ENCODE measurements at places on chromosomes 12 and 14.

DNA sequence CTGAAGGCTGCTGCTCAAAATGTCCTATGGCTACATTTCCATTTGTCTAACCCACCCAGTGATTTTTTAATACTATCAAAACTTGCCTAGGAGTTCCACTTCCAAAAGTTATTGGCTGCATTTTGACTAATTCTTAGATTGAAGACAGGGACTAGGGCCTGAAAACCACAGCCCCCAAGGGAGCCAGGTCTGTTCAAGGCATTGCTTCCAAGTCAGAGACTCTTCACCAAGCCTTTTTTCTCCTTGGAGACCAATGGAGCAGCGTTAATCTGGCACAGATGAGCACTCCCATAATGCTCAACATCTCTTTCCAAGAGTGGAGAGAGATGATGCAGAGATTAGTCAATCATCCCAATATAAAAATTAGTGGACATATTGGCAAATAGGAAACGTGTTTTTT, 112.5 kb upstream of the HIF1A start:
- no peak for DNase-seq

GRCh38 chr12:87469295-87469694, 559.9 kb downstream of the C12orf50 start:
- DNase-seq, result no peak

GRCh38 chr14:61491224-61491623, 169.8 kb downstream of the PRKCH start:
- no peak for DNase-seq

- no peak for DNase-seq
These were observed 11.5 kb downstream of the TCL1B start for GRCh38 chr14:95697764-95698163.

GRCh38 chr12:26212988-26213387, 17.6 kb downstream of the SSPN start:
- DNase-seq, result no peak

- no peak for DNase-seq
These were observed 14.9 kb upstream of the TAC3 start for GRCh38 chr12:57031138-57031725.

GRCh38 chr14:29233188-29233587, 466.6 kb downstream of the FOXG1 start:
- DNase-seq, result no peak

DNA sequence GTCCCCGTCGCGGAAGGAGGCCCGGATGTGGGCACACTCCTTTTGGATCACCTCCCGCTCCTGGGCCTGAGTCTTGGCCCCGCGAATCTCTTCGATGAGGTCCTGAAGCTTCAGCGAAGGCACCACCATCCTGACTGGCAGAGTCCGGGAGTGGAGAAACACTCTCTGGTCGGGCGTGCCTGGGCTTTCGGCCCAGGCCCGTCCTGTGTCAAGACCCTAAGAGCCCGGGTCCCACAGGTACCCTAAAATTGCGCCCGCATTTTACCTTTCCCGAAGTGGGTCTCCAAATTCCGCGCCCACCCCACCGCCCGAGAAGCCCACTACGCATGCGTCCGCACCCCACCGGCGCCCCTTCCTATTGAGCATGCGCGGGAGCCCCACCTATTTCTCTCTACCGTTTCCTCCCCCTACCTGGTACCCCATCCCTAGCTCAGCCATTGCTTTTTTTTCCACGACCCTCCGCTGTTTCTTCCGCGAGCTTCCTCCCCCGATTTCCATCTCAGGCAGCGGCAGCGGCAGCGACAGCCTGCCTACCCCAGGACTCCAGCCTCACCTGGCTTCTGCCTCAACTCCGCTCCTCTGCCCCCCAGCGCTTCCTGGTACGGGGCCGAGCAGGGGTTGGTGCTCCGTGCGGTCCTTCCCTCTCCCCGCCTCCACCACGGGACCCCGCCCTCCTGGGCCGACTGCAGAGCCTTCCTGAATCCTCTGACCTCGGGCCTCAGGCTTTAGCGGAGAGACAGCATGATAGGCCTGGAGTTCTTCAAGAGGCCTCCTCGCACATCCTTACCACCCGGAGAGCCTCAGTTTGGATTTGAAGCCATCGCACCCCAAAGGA, at the start of gene AP1G2:
Gene AP1G2 (minus strand): TSS at position 606 of the 835 bp plus-strand sequence. CDS start 477 bp downstream, at position 129.
- peak; percentile 73 for DNase-seq

DNA sequence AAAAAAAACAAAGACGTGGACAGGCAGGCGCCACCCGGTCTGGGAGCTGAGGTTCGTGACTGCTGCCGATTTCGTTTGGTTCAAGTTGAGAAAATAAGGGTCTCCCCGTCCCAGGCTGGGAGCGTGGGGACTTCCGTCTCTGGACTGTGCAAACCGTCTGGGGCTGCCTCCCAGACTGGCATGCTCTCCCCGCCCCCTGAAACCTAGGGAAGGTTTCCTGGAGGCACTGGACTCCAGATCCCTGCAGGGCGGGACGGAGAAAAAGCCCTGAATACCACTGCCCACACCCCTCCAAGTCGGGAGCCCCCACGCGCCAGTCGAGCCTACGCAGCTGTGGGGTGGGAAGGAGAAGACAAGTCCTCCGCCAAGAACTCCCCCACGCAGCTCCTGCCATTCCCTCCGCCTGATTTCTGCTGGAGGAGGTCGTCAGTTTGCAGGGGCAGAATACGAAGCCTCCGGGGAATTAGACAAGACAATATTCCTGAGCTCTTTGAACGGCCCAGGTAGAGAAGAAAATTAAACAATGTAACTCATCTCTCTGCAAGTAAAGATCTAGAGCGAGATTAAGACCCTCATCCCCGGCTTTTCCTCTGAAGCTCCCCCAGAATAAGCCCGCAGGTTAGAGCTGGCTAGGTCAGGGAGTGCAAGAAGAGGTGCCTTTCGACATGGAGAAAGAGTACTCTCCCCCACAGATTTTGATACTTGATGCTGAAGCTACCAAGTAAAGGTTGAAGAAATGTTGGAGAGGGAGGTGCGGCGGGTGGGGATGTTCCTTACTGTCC, 10.4 kb upstream of the HOXC13 start:
- DNase-seq, result no peak

DNA sequence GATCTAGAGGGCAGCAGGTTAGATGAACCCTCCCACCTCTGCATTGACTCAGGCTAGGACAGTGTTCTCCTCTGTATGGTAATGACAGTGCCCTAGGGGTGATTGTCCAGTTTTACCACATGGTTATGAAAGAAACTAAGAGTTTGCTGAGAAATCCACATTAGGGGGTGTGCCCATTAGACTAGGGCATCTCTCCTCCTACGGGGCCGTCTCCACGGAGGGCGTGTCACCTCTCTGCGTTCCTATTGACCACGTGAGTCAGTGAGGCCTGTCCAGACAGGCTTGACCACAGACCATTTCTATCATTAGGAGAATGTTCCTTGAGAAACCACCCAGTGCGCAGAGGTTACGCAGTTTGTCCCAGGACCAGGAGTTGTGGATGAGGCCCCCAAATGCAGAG, 8.3 kb downstream of the MVK start:
- DNase-seq, result no peak

DNA sequence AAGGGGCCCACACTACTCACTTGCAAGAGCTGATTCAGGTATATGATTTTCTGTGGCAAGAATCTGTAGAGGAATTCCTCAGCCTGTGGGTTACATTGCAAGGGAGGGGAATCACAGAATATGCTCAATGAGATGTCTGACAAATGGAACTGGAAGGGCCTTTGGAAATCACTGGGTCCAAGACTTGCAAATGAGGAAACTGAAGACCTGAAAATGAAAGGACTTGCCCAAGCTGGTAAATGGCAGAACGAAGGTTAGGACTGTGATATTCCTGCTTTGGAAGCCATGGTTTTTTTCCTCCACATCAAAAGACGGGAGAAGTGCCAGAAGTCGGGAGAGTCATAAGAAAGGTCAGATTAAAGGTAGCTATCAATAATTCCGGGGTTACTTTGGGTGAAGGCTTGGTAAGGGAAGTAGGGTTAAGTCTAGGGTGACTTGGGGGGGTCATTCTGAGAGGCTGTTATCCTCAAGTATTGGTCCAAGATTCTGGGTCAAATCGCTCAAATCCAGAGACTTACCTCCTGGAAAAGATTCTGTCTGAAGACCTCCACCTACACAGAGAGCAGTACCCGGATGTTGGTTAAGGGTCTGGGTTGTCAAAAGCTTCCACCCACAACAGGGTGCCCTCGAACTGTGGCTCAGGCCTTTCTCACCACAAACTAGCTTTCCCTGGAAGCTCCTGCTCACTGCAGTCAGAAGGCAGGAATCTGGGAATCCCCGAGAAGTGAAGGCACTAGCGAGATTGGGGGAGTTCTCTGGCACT, 539 bp downstream of the PSME2 start:
- no peak for DNase-seq

GRCh38 chr12:3531496-3531895, 40.5 kb downstream of the PRMT8 start:
- no peak for DNase-seq

DNA sequence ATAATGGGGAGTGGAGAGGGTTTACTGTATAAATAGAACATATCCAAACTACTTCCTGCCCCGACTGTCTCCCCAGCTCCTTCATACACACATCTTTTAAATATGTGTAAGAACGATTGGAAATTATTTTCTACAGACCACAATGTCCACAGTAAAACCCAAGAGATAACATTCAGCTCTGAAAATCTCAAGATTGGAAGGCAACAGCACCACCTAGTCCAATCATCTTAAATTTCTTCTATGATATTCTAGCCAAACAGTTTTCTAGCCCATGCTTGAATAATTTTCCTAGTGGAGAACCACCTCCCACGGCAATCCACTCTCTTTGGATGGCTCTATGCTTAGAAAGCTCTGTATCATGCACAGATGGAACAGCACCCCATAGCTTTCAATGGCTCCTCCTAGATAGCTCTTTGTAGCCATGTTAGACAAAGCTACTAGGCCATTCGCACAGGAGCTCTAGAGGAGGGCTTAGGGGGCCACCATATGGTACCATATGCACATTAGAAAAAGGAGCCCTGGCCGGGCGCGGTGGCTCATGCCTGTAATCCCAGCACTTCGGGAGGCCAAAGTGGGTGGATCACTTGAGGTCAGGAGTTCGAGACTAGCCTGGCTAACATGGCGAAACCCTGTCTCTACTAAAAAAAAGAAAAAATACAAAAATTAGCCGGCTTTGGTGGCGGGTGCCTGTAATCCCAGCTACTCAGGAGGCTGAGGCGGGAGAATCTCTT, 18.1 kb downstream of the VDR start:
- no peak for DNase-seq

DNA sequence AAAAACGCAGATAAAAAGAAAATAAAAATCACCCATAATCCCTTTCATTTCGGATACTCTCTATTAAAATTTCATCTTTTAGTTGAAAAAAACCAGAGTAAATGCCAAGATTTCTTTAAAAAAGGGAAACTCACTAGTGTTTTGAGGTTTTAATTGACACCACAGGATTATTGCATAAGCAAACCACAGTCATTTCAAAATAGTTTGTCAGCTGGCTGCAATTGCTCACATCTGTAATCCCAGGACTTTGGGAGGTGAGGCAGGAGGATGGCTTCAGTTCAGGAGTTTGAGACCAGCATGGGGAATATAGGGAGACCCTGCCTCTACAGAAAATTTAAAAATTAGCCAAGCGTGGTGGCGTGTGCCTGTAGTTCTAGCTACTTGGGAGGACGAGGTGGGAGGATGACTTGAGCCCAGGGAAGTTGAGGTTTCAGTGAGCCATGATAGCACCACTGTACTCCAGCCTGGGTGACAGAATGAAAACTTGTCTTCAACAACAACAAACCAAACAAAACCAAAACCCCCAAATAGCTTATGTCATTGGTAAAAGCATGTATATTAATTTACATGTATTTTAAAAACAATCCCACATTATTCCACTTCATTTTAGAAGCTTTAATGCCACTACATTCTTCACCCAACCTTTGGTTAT, 48.8 kb downstream of the SYNE2 start:
- DNase-seq, result no peak

GRCh38 chr12:77645966-77646598, 184.6 kb upstream of the NAV3 start:
- no peak for DNase-seq

- DNase-seq, result no peak
These were observed 59.6 kb downstream of the ZFP36L1 start for GRCh38 chr14:68733086-68733914.

DNA sequence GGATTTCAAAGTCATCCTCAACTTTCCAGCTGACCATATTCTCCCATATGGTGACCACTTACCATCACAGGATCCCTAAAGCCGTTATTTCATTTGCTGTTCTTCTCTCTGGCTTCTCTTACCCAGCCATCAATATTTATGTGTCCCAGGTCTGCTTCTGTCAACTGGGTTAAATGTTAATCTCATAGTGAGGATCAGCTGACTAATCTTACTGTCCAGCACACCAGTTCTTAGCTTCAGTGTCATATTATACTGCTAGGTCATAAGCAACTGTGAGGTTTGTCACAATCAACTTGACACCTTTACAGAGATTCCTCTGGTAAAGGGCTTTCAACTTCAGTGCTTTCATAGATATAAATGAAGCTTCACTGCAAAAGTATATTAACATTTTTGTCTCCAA, 294.4 kb downstream of the DIO2 start:
- no peak for DNase-seq

- DNase-seq, result peak; percentile 52
These were observed 1.7 kb downstream of the SINHCAF start for GRCh38 chr12:31324116-31324844.

All from activated T-helper 1 cell treated with anti-CD3 and anti-CD28 coated beads, Interleukin-2, amount 50 U/mL, for 16 hours (primary cell).